Effector memory CD8-positive, alpha-beta T cell (primary cell): ENCODE measurements at places on chromosomes 3 and 15.

GRCh38 chr3:78880603-78881461 is 887.0 kb downstream of the ROBO1 start:
- no peaks in the 10 kb centered on the region for H3K27me3 ChIP-seq
- DNase-seq, result no peak
- H3K4me3 ChIP-seq, result no peak overlapping the region

DNA sequence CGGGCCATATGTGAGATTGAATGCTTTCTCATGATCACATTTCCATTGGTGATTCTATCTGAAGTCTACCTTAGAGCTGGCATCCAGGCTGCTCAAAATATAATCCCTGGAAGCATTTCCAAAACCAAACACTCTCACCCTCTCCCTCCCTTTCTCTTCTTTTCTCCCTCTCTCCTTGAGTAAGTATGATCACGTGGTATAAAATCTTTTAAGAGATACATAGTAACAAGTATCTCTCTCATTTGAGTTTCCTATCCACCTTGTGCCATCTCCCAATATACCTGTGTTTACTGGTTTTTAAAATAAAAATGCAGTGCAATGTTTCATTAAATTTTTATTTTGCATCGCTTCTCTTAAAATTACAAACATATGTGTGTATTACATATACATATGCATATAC is 350.9 kb upstream of the KCNH8 start:
- DNase-seq, result no peak
- H3K4me3 ChIP-seq, result no peak overlapping the region
- no peaks in the 10 kb centered on the region for H3K4me1 ChIP-seq
- no peaks in the 10 kb centered on the region for H3K36me3 ChIP-seq
- no peak overlapping the region for H3K27ac ChIP-seq

- DNase-seq, result no peak
- no peak overlapping the region for H3K4me3 ChIP-seq
- H3K4me1 ChIP-seq, result peaks cover 8% of the 10 kb centered on the region
- H3K27me3 ChIP-seq, result no peaks in the 10 kb centered on the region
Measured at GRCh38 chr3:177382944-177383343, 185.7 kb upstream of the TBL1XR1 start.

GRCh38 chr3:42690766-42691680 is 5.7 kb downstream of the KLHL40 start:
- H3K4me1 ChIP-seq, result no peaks in the 10 kb centered on the region
- H3K4me3 ChIP-seq, result no peak overlapping the region
- H3K27me3 ChIP-seq, result peaks cover 7% of the 10 kb centered on the region

DNA sequence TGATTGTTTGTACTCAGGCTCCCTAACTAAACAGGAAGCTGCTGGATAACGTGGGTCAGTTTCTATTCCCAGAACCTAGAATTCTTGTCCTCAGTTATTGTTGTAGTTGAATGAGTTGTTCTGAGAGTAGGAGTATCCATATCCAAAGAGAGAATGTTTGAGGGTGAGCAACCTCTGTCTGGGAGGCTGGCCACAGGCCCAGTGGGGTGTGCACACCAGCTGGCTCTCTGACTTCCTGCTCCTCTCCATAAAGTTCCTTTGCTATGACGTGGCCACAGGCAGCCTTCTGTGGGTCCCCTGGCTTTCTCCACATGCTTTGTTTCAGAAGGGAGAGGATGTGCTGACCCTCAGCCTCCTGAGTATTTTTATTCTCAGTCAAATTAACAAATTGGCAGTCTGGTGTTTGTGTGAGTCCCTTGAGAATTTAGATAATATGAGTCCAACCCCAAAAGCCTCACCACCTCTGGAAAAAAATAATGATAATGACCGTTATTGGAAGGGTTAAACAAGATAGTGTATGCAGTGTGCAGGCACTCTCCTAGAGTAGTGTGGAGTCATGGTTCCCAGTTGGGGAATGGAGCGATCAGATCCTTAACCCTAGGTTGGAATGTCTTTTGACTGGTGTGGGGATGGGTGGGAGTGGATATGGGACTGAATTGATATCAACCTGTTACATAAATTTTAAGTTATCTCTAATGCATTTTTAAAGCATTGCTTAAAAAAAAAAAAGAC is 47.6 kb upstream of the MED12L start:
- no peak overlapping the region for H3K27ac ChIP-seq
- peaks cover 6% of the 10 kb centered on the region for H3K27me3 ChIP-seq
- no peaks in the 10 kb centered on the region for H3K36me3 ChIP-seq
- DNase-seq, result no peak

GRCh38 chr15:76058714-76059319 is 968 bp upstream of the TMEM266 start:
- H3K27ac ChIP-seq, result no peak overlapping the region
- peaks cover 57% of the 10 kb centered on the region for H3K27me3 ChIP-seq
- no peak for DNase-seq
- H3K4me1 ChIP-seq, result peaks cover 13% of the 10 kb centered on the region

GRCh38 chr15:80123034-80123433 is 29.8 kb upstream of the FAH start:
- peaks cover 47% of the 10 kb centered on the region for H3K36me3 ChIP-seq
- no peak for DNase-seq
- no peak overlapping the region for H3K4me3 ChIP-seq
- no peak overlapping the region for H3K27ac ChIP-seq
- peaks cover 20% of the 10 kb centered on the region for H3K4me1 ChIP-seq

DNA sequence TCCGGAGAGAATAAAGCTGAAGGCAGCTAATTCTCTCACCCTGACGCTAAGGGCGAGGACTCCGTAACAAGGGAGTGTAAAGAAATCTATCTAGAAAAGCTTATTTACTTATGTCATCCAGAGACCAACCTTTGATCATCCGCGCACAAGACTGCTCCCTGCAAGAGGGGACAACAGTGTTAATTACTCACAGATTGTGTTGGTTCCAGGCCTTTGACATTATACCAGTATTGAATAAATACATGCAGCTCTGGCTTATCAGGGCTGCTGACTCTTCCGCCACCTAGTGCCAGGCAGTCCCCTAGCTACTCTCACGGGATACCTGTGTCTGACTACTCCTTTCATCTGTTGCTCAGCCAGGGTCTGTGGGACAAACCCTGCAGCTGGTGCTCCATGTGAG is 211.7 kb downstream of the DTWD1 start:
- H3K27me3 ChIP-seq, result no peaks in the 10 kb centered on the region
- no peak for DNase-seq
- H3K4me1 ChIP-seq, result no peaks in the 10 kb centered on the region
- H3K4me3 ChIP-seq, result no peak overlapping the region
- H3K36me3 ChIP-seq, result no peaks in the 10 kb centered on the region
- H3K27ac ChIP-seq, result no peak overlapping the region

DNA sequence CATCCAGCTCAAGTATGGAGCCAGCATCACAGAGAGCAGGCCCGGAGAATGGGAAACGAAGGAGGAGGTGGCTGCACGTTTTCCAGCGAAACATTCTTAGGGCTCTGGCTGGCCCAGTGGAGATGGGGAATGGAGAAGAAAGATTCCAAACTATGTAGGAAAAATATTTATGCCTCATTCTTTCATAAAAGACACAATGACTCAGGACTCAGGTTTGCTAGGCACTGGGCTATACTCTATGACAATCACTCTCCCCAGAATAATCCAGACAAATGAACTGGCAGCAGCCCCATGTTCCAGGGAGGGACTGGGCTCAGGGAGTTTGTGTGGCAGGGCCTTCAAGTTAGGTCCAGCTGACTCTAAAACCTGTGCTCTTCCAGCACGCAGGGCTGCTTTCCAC is 110.8 kb upstream of the RAD18 start:
- H3K4me3 ChIP-seq, result no peak overlapping the region
- DNase-seq, result no peak
- H3K27me3 ChIP-seq, result peaks cover 32% of the 10 kb centered on the region

DNA sequence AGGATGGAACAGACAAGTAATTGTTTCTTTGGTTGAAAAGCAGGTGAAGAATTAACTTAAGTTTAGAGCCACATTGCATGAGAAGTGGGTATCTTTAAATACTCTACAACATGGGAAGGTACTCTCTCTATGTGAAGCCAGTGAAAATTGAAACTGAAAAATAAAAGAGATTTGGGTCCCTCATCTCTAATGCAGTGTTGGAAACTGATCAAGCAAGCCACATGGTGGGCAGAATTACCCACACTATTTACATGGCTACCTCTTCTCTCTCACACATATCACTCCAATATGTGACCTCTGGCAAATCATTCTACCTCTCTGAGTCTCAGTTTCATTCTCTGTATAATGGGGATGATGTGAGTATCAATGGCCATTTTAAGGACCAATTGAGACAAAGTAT is 339.0 kb downstream of the IL5RA start:
- DNase-seq, result no peak
- H3K27ac ChIP-seq, result no peak overlapping the region
- H3K36me3 ChIP-seq, result no peaks in the 10 kb centered on the region
- H3K4me3 ChIP-seq, result no peak overlapping the region

GRCh38 chr3:184599143-184599542 is 37.6 kb downstream of the EPHB3 start:
- no peaks in the 10 kb centered on the region for H3K36me3 ChIP-seq
- DNase-seq, result no peak
- peaks cover 12% of the 10 kb centered on the region for H3K4me1 ChIP-seq
- H3K4me3 ChIP-seq, result no peak overlapping the region

DNA sequence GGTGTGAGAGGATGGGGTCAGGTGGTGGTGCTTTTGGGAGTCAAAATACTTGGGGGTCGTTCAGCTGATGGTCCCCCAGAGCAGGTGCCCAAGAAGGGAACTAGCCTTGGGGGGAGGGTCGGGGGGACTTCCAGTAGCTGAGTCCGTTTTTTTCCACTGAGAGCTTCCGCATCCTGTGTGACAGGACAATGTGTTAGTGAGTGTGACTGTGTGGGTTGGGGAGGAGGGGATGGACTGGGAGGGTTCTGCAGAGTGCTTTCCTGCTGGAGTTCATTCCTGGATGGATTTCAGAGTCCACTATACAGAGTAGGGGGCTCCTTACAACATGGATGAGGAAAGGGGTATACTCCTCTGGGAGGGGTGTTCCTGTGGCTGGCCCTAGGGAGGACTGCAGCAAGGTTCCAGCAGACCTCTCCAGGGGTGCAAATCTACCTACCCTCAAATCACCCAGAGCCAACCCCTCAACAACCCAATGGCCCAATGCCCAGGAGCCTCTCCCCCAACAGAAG is 601 bp upstream of the HYAL2 start:
- no peak for DNase-seq
- H3K4me3 ChIP-seq, result peak overlapping the region; percentile 44
- H3K36me3 ChIP-seq, result peaks cover 8% of the 10 kb centered on the region
- peaks cover 34% of the 10 kb centered on the region for H3K4me1 ChIP-seq
- no peak overlapping the region for H3K27ac ChIP-seq
